ENCODE measurements at places on chromosomes 3 and 15.
A peak's percentile ranks its signal among the peaks of the same experiment; 100 is the strongest.

- no peak for DNase-seq
Observed at GRCh38 chr3:122063908-122064307, 8.7 kb downstream of the CD86 start.

DNA sequence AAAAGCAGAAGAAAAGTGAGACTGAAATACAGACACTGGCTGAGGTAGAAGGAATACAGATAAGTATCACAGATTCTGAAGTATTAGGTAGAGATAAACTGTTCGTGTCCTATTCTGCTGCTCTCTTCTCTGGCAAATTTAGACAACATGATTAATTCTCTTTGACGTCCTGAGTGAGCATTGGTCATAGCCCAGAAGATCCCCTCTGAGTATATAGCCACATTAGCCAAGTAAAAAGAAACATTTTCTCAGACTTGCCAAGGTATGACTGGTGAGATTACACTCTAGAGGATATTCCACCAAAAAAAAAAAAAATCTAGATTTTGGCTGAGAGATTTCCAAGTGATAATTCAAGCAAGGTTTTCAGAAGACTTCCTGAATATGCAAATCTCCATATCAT, 111.4 kb upstream of the ALCAM start:
- DNase-seq = no peak

GRCh38 chr15:44193651-44194322, 1.3 kb downstream of the FRMD5 start:
- DNase-seq = no peak

DNA sequence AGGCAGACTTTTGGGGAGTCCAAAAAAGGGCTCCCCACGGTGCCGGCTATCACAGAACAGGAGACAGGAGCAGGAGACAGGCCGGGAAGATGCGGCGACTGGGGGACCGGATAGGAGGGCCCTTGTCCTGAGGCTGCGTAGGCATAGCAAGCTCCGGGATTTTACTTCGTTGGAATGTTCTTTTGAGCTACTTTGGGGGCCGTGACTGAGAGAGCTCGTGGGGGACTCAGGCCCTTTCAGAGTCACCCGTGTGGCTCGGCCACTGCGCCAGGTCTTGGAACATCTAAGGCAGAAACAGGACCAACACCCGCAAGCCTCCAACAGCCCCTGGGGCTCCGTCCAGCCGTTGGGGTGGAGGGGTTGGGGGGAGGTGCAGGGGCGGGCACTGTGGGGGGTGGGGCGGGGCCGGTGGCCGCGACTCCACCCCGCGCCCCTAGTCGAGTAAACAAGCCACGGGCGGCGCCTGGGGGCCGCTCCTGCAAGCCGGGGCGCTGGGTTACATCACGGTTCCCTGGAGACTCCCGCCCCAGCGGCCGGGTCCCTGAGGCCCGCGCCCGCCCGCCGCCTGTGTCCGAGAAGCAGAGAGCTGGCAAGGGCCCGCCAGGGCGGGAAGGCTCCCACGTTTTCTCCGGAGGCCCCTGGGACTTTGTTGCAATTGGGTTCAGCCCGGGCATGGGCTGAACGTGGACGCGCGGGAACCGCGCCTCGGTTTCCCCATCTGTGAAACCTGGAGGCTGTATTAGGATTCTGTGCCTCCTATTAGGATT, 23.3 kb upstream of the C15orf39 start:
- DNase-seq = no peak

DNA sequence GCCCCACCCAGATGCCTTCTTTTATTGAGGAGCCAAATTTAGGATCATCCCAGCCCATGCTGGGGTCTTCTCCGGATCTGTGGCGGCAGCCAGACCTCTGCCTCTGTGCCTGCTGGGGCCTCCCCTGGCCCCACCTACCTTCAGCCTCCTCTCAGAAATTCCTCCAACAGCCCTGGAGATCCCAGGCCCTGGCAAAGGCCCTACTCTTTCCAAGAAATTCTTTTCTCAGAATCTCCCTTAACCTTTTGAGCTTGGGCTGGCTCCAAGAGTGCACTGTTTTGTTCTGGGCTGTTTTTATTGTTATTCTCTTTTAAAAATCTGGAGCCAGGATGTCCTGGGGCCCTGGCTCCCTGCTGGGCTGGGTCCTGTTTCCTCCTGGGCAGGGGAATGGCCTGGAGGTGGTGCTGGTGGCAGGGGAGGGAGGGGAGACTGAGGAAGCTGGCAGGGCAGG, 57.8 kb downstream of the GRIP2 start:
- DNase-seq = no peak

DNA sequence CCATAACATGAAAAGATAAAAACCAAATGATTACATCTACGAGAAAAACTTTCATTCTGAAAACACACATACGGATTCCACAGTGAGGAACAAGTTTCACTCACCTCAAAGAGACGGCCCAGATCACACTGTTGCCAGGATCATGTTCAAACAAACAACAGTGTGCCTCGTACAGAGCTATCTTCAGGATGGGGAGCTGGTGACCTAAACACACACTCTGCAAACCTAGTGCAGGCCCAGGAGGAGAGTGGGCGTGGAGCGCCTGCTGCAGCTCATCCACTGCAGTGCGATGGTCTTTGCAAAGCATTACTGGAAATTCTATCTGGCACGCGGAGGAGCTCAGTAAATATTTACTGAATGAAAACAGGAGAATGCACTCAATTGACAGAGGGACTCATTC, 38.5 kb downstream of the TAMM41 start:
- no peak for DNase-seq

- DNase-seq = no peak
Observed at GRCh38 chr3:130991126-130991525, 35.5 kb downstream of the ASTE1 start.

DNA sequence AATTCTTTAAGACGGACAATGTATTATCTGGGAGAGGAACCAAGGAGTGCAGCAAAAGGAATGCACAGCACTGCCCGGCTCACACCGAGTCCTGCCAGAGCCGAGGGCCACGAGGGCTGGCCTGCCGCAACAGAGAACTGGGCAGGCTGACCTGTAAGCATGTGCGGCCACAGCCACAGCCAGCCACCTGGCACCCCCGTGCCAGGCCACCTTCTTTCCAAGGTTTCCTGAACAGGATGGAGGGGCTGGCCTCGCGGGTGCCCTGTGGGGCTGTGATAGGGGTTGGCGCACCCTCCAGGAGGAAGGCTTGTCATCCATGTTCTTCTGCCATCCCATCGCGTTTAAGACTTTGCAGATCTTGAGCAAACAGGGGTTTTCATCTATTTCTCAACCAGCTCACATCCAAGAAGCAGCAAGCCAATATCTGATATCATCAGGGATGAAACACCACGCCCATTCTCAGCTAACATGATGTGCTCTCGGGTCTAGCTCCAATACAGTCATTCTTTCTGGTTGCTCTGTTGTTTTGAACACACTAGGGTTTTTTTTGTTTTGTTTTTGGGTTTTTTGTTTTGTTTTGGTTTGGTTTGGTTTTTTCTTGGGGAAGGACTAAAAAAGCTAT, 10.2 kb downstream of the CA12 start:
- DNase-seq = no peak

- no peak for DNase-seq
Observed at GRCh38 chr15:95897651-95898050, 432.8 kb upstream of the NR2F2 start.

DNA sequence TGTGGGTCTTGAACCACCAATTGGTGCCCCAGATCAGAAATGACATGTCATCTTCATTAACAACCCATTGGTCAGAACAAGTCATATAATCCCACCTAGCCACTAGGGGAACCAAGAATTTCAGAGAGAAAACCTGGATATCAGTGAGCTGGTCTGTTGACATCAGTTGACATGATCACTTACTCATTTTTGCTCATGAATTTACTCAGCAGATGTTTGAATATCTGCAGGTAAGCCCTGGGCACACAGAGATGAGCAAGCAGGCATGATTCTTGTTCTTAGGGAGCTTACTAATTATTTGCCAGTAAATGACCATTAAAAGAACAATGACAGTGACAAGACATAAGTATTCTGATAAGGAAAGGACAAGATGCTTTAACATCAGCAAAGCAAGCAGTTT, 64.3 kb upstream of the PLCL2 start:
- no peak for DNase-seq

DNA sequence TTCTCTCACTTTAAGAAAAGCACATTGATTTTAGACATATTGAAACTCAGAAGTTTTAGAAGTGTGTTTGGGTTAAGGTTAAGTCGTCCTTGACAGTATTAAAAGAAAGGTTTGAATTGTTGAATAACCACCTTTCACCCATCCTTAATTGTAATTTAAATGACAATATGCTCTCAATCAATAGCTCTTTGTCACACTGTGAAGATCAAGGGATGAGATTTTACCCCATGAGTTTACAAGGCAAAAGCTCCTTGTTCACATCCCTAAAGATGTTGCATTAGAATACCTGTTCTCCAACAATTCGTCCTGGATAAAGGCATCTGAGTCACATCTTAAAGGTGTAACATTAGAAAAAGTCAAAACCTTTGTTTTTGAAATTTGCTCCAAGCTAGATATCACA, 220.4 kb upstream of the MDFIC2 start:
- no peak for DNase-seq

DNA sequence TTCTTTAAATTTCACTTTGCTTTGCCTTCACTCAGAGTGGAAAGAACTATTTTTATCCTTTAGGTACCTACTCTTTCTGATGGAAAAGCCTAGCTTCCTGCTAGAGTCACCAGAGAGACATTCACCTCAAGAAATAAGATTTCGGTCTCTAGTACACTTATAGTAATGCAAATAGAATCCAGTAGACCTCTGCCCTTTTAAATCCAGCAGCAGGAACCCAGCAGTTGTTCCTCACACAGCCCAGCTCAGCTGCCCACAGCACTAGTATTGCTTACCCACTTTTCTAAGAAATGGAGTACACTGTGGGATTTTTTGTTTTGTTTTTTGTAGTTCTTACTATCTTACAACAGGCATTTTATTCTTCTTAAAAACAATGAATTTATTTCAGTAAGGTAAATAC, 497.0 kb upstream of the CCDC54 start:
- DNase-seq = no peak

DNA sequence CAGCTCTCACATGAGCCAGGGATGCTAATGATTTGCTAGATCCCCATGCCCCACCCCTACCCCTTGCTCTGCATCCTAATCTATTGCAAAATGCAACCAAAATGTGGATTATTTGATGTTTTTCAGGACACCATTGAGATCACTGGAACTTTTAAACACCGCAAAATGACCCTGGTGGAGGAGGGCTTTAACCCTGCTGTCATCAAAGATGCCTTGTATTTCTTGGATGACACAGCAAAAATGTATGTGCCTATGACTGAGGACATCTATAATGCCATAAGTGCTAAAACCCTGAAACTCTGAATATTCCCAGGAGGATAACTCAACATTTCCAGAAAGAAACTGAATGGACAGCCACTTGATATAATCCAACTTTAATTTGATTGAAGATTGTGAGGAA, 29.7 kb downstream of the HDC start:
- no peak for DNase-seq

DNA sequence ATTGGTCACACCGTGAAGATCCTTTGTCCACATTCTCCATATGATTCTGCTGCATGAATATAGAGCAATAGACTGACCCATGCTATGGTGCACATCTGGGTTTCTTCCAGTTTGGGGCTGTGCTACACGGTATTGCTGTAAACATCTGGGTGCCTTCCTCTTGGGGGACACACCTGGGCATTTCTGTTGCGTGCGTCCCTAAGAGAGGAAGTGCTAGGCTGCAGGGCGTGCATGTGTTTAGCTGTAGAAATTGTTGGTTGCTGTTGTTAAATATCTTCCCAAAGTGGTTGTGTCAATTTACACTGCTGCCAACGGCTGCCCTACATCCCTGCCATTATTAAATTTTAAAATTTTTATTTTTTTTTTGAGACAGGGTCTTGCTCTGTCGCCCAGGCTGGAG, 52.4 kb downstream of the NUP210 start:
- no peak for DNase-seq

- peak; percentile 23 for DNase-seq
Observed at GRCh38 chr3:11784971-11785377, 61.7 kb downstream of the TAMM41 start.

DNA sequence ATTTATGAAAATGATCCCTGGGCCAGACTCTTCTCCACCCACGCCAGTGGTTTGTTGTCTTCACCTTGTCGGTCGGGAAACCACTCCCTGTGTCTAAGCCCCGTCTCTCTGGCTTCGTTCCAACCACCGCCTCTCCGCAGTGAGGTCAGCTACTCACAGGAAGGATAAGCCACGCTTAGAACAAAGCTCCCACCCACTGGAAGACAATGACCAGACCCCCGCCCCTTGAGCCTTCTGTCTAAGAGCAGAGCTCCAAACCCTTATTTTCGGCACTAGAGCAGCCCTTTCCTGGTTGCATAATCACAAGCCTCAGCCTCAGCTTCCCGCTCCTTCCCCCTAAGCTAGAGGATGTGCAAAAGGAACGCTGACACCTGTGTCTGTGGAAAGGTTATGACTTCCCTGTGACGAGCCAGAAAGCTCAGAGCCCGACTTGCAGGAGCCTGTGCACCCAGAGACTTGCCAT, 114.9 kb upstream of the MEF2A start:
- peak; percentile 68 for DNase-seq

GRCh38 chr3:126034481-126035361, 49.2 kb downstream of the SLC41A3 start:
- no peak for DNase-seq

GRCh38 chr3:105353485-105354161, 13.1 kb upstream of the ALCAM start:
- no peak for DNase-seq

GRCh38 chr3:117726776-117727175, 1017.2 kb downstream of the TUSC7 start:
- DNase-seq = no peak

GRCh38 chr15:78052001-78052401, 25.5 kb downstream of the TBC1D2B start:
- DNase-seq = no peak

- DNase-seq = no peak
Observed at GRCh38 chr3:38297537-38297936, 15.4 kb downstream of the SLC22A14 start.

DNA sequence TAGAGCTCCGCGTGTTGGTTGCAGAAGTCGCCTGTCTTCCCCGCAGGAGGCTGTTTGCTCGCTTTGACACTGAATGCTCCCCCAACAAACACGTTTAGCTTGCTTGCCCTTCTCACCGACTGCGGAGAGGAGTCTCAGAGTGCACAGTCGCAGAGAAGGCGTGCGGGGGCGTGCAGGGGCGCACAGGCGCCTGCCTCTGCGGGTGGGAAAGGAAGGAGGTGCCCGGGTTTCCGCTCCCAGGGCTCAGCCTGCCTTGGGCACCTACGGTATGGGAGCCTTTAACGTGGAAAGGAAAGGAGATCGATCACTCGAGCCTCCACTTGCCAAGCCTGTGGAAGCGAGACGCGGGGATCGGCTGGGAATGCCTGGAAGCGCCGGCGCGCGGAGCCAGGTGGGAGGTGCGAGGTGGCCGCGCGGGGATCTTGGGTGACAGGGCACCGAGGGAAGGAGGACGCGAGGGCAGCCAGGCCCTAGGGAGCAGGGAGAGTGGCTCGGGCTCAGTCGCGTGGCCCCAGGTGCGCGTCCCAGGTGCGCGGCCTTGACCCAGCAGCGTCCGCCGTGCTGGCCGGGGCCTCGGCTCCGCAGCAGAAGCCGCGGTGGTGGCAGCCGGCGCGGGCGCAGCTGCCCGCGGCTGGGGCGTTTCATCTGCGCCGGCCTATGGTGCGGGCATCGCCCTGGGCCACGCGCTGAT, at the start of gene FAN1:
Gene FAN1 (plus strand): TSS at position 419 of the 691 bp plus-strand sequence. CDS start 749 bp downstream, outside the sequence.
- DNase-seq = peak; percentile 75

- no peak for DNase-seq
Observed at GRCh38 chr3:125398952-125399351, 23.8 kb upstream of the ZNF148 start.

- DNase-seq = no peak
Observed at GRCh38 chr3:13145131-13145825, 72.0 kb upstream of the IQSEC1 start.

GRCh38 chr3:73621388-73621787, 3.4 kb downstream of the PDZRN3 start:
- no peak for DNase-seq

All from CD4-positive, alpha-beta T cell treated with Interleukin-6 at 100 ng/mL for 8 hours (primary cell).